ENCODE measurements at places on chromosomes 1 and 21. TPM values are rescaled to one million over a fixed set of nuclear protein-coding genes. Genes with fewer than 3 reads are reported as not detected.

GRCh38 chr1:7579831-7580804 is 191.0 kb upstream of the VAMP3 start:
- ATAC-seq = no peak

GRCh38 chr1:97499667-97500066 is 421.2 kb downstream of the DPYD start:
- ATAC-seq = no peak

GRCh38 chr1:206655471-206655882 is 20.1 kb downstream of the DYRK3 start:
- ATAC-seq = no peak

DNA sequence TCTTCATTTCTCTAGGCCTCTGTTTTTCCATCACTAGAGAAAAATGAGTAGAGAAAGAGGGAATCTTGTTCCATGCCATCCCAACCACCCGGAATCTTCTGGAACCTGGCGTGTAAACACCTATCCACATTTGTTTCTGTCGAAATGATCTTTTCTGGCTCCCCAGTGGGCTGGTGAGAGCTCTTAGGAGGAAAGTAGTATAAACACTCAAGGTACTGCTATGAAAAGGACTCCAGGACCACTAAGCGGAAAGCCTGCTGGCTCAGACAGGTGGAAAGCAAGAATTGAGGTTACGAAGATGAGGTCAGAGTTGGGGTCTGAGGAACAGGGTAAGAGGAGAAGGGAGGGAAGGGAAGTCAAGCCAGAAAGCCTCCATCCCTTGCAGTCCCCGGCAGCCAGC is 90.8 kb downstream of the PLXNA2 start:
- ATAC-seq = no peak

GRCh38 chr1:16605532-16606505 is 7.5 kb downstream of the NBPF1 start:
- no peak for ATAC-seq

DNA sequence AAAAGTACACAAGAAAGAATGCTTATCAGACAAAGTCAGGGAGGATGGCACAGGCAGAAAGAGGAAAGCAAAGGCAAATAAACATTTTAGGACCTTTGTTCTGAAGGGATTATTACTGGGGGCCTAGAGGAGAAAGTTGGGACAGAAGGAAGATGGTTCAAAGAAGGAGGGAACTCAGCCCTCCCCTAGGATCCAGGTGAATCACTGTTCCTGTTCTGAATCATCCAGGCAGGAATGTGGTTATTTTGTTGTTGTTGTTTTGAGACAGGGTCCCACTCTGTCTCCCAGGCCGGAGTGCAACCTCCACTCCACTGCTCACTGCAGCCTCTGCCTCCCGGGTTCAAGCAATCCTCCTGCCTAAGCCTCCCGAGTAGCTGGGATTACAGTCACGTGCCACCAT is 38.5 kb upstream of the PSEN2 start:
- no peak for ATAC-seq

- ATAC-seq = no peak
These were observed 63.1 kb upstream of the CNN3 start for GRCh38 chr1:94989911-94990473.

GRCh38 chr21:32340863-32341848 is 42.5 kb downstream of the MRAP start:
- ATAC-seq = no peak

GRCh38 chr1:151325646-151326429 is 1.4 kb downstream of the PI4KB start:
- ATAC-seq = no peak

GRCh38 chr1:228082918-228083870 is 686 bp downstream of the ARF1 start:
- ATAC-seq = peak; percentile 18

GRCh38 chr1:95304803-95305202 is 70.8 kb downstream of the RWDD3 start:
- no peak for ATAC-seq

DNA sequence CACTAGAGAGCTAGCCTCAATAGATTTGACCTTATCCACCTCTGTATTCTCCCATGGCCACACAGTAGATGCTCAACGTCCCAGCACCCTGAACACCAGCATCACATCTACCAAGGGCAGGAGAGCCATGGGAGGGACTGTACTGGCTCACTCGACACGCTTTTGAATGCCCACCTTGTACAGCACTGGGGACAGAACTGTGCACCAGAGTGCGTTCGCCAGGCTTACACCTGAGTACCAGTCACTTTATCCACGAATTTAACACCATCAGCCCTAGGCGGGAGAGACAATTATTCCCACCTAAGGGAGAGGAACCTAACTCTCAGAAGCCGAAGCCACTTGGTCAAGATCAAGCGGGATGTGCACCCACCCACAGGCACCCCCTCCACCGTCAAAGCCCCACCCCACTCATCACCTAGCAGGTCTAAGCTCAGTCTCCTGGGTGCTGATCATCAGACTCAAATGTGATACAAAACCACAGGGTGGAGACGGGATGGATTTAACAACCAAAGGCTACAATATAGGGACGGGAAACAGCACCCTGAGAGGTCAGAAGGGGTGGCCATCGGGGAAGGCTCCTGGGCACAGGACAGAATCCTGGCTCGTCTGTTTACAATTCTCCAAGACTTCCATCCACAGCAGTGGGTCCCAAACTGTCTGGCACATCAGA is 110.5 kb downstream of the GLIS1 start:
- ATAC-seq = no peak

DNA sequence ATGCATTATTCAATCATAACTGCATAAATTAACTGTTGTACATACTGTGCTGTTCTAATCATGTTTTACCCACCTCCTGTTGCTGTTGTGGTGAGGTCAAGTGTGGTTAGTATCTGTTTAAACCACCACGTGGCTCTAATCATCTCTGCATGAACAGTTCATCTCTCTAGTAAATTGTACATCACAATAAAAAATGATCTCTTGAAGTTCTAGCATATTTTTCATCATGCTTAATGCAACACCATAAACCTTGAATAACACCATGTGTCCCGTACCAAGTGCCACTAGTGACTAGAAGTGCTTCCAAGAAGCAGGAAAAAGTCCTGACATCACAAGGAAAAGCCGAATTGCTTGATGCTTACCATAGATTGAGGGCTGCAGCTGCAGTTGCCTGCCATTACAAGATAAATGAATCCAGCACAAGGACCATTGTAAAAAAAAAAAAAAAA is 51.7 kb downstream of the SNRPE start:
- ATAC-seq = no peak

DNA sequence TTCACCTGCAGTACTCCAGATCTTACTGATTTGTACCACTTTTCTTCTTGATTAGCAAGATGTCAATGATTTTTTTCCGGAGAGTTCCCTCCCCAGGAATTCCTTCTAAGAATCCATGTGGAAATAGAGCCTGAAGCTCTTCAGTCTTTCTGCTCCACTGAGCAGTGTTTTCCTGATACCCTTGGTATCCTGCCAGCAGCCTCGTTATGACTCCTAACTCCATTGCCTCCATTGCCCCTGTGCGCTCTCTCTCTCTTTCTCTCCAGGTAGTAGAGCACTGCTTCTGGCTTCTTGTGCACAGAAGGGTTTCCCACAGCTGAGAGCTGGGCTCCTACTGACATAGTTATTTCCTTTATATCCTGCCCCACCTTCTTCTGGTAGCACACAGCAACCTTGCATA is 12.2 kb downstream of the UBE2U start:
- ATAC-seq = no peak

DNA sequence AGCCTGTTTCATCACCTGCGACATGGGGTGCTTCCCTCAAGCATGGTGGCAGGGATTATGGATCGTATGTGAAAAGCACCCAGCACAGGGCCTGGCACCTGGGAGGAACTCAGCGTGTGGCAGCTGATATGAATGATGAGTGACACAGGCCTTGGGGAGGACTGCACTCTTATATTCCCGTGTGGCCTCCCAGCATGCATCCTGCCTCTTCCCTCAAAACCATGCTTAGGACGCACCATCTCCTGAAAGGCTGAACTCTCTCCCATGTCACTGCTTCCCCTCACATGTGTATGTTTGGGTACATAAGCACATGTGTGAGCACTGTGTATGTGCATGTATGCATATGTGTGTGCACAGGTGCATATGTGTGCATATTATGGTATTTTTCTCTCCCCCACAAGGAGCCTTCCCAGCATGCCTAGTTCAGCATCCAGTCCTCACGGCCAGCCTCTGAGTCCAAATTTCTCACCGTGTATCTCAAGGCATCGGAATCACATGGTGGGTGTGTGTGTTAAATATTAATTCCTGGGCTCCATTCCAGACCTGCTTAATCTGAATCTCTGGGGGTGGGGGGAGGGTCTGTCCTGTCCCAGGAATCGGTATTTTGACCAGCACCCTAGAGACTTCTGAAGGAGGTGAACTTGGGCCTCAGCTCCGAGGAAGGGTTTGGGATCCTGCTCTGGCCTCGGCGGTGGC is 12.8 kb downstream of the MYOM3 start:
- ATAC-seq = no peak

GRCh38 chr1:231383159-231383860 is 38.8 kb downstream of the EGLN1 start:
- no peak for ATAC-seq

DNA sequence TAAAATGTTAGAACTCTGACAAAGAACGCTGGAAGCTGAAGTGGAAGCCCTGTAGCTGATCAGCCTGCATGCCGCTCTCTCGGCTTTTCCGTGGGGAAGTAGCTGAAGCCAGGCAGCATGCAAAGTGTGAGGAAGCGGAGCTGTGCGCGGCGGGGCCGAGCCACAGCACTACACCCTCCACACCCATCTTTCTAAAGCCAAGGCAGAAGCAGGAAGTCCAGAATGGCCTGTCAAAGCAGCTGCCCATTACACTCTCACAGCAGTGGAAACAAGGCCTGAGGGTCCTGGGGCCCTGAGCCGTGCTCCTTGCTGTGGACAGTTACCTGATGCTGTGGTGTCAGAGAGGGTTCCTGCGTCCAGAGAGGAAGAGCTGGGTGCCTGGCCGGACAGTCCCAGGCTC is 69.6 kb downstream of the UBR4 start:
- ATAC-seq = no peak

DNA sequence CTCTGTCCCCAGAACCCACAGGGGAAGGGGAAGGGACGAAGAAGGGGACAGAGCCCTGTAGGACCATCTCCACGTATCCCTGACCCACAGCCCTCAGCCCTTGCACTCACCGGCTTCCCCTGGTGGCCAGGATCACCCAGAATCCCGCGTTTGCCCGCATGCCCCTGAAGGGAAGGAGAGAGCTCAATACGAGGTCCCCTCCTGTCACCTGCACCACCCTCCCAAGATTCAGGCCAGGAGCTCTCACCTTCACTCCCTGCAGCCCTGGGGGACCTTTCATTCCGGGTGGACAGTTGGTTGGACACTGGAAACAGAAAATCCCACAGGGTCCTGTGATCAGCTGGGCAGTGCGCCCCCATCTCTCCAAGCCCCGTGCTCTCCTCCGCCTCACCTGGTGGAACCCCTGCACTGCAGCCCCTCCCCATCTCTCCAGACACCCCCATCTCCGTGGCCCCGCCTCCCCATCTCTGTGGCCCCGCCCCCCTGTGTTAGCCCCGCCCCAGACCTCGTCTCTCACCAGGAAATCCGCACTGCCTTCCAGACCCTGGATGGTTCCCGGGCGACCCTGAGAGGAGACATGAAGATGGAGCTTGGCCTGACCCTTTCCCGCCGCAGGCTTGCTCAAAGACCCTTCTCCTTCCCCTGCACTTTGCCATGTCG is 6.0 kb downstream of the COL9A2 start:
- no peak for ATAC-seq

DNA sequence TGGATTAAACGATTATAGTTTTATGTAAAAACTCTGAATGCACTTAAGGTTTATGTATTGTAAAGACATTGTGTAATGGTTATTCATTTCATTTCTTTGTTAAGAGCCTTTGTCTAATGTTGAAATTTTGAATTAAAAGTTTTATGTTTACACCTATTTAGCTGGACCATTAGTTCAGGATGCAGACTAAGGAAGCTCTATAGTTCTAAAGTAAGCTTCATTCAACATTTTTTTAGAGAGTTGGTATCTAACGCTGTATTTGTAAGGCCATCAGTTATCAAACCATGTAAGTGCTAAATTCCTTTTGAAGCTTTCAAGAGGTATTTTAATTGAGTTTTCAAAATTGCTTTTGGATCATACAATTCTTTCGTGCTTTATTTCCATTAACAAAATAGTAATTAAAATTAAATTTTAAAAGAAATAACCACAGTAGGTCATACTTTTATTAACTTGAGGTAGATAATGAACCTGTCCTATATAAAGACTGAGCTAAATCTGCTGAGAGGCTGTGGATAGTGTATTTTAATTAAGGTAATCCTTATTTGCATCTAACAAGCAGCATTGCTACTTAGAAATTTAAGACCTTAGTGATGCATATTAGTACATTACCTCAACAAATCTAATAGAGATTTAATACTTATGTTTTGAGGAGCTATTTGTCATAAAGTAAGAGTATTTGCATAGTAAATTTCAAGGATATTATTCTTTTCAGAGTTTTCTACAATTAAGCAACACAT is 47.9 kb downstream of the RWDD3 start:
- no peak for ATAC-seq

GRCh38 chr1:27235827-27236226 is 1.4 kb downstream of the WDTC1 start:
- no peak for ATAC-seq

The ARF1 gene
- total RNA-seq = 288 TPM

The TNNI3K gene
- total RNA-seq = 0.52 TPM

The SYDE2 gene
- 2.3 TPM for total RNA-seq

The CACHD1 gene
- total RNA-seq = 0.06 TPM

The CLCA1 gene
- not detected for total RNA-seq

The LCE3C gene
- total RNA-seq = not detected

The FCRL2 gene
- total RNA-seq = not detected

The CASQ2 gene
- total RNA-seq = not detected

The MROH9 gene
- not detected for total RNA-seq

The ITPKB gene
- 39.2 TPM for total RNA-seq

The FCGR2B gene
- total RNA-seq = 0.13 TPM

Measured in activated T-helper 17 cell treated with anti-CD3 and anti-CD28 coated beads, Interleukin-2, amount 50 U/mL, for 72 hours (primary cell).